Amygdala (tissue), 56 donors: ENCODE measurements at places on chromosomes 6 and 20.

DNA sequence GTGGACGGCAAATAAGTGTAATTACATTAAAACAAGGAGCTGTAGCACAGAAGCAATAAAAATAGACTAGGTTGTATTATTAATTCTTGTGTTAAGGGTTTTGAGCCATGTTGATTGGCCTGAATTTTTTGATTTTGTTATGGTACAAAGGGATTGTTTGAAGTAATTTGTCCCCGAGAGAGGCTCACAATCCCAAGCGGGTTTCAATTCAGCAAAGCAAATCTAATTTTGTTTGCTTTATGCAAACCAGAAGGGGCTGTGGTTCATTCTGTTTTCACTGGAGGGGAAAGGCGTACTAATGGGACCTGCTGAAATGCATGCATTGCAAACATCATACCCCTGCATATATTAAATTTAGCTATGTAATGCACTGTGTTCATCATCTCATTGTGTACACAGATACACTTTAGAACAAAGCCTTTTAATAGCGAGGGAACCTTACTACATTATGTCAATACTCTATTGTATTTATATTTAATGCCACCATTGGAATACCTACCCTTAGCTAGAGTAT lies 379.5 kb upstream of the POU3F2 start:
- DNase-seq = no peak

DNA sequence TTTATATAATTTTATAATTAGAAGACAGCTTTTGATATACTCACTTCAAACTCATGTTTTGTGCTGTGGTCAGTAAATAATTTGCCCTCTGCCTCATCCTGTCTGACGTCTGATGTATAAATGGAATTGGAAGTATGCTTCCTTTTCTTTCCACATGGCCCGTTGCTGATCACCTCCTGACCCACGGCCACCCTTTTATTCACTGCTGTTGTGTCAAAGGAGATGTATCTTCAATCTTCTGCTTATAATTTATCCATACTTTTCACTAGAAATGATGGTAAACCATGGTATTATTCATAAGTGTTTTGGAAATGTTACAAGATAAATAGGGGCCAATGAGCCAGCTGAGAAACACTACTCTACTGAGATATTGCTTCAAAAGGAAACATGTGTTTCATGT lies 841.8 kb downstream of the PHF3 start:
- DNase-seq = no peak

DNA sequence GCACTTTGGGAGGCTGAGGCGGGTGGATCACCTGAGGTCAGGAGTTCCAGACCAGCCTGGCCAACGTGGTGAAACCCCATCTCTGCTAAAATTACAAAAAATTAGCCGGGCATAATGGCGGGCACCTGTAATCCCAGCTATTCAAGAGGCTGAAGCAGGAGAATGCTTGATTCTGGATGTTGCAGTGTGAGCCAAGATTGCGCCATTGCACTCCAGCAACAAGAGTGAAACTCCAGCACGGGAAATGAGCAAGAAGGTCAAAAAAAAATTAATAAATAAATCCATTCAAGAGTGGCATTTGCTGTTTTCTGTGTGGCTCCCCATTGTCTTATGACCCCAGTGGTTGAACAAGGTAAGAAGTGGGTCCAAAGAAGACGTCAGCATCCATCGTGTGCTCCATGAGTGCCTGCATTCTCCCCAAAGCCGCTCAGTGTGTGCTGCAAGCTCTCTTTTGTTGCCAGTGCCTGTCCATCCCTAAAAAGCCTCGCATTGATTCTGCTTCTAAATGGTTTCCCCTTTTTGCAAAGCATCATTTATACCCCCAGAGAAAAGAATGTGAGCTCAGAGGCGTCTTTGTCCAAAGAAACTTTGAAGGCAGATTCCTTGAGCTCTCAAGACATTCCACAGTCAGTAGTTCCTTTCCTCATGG lies 38.8 kb upstream of the MAP3K4 start:
- no peak for DNase-seq

DNA sequence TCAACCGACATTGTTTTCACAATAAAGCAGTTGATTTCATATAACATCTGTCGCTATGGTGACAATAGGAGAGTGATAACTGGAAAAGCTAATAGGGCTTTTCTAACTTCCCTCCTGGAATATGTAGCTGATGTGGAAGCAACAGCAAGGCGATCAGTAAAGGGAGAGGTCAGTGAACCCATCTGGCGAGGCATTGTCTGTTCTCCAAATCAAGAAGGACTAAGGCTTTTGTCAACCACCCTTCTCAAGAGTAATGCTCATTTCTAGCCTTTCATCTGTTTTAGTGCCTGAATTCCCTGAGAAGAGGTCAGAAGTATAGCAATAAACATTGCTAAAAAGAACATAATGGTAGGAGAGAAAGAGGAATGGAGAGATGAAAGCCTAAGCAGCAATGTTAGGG lies 201.3 kb downstream of the AKAP7 start:
- no peak for DNase-seq

DNA sequence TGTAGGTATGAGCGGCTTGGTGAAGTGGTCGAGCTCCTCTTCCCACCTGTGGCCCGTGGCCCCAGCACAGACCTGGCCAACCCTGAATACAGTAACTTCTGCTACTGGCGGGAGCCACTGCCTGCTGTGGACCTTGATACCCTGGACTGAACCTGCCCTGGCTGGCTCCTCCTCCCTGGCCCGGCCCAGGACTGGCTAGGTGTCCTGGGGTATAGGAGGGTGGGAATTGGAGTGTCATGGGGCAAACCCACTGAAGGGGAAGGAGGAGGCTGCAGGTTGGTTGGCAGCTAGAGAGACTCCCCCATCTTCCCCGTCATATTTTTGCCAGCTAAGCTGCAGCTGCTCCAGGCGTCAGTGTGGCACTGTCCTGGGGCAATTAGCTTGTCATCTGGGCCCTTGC lies 7.9 kb downstream of the EMILIN3 start:
- no peak for DNase-seq

GRCh38 chr6:157228426-157229131 lies 94.7 kb downstream of the TMEM242 start:
- DNase-seq = no peak
